ENCODE measurements at places on chromosomes 3 and 15.

GRCh38 chr3:58474967-58475578 lies 16.8 kb upstream of the KCTD6 start:
- no peak for DNase-seq

GRCh38 chr3:17307482-17307881 lies 422.7 kb downstream of the PLCL2 start:
- no peak for DNase-seq

GRCh38 chr3:55074796-55075195 lies 146.9 kb upstream of the LRTM1 start:
- no peak for DNase-seq

- DNase-seq = no peak
These were observed 27.8 kb downstream of the KLHL6 start for GRCh38 chr3:183527428-183528379.

DNA sequence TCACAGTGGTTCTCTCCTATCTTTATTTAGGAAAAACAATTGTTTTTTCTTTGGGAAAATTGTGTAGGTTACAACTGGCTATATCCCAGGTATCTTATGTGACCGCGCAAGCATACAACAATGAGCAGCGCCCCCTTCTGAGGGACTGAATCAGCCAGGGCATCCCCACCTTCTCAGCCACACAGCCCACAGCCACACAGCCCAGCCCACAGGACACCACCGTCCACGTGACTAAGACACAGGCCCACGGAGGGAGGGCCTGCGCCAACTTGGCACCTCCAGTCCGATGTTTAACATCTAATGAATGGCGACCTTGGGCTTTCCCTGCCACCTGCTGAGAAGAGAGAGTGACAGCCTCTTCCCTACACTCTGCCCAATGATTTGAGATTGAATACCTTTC lies 68.1 kb downstream of the ATP10A start:
- no peak for DNase-seq

DNA sequence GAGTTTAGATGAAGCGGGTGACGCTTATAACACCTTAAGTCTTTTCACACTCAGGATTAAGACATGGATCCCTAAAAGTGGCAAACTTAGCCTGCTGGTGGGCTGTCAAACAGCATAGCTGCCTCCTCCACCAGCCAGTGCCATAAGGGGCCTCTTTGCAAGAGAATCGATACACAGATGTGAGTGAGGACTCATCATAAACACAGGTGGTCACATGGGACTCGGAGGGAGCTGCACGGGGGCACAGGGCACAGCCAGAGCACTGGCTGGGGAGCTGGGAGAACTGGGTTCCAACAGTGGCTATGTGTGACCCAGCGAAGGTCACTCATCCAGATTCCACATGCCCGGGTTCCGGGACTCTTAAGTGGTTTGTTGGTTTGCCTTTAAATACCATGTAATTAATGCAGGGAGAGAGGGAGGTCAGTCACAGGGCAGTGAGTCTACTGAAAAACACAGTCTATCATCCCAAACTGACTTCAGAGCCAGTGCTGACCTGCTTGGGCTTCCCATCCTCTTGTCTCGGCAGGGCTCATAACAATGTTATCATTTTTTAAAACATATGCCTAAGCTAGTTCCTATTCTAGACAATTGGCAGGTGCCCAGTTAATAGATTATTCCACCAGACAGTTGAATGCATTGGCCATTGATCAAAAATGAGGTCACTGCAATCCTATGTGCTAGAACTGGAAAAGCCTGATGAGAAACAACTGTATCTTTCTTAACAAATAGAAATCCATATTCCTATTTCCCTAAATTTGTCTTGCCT lies 51.8 kb downstream of the SLC12A8 start:
- DNase-seq = peak; percentile 55

- no peak for DNase-seq
These were observed 67.3 kb downstream of the P2RY1 start for GRCh38 chr3:152902141-152902669.

- DNase-seq = no peak
These were observed 149.1 kb downstream of the SEMA6D start for GRCh38 chr15:47866446-47866845.

GRCh38 chr3:71862371-71863140 lies 77.6 kb upstream of the PROK2 start:
- DNase-seq = peak; percentile 68

GRCh38 chr15:45205192-45205591 lies 17.4 kb upstream of the SHF start:
- peak; percentile 64 for DNase-seq

DNA sequence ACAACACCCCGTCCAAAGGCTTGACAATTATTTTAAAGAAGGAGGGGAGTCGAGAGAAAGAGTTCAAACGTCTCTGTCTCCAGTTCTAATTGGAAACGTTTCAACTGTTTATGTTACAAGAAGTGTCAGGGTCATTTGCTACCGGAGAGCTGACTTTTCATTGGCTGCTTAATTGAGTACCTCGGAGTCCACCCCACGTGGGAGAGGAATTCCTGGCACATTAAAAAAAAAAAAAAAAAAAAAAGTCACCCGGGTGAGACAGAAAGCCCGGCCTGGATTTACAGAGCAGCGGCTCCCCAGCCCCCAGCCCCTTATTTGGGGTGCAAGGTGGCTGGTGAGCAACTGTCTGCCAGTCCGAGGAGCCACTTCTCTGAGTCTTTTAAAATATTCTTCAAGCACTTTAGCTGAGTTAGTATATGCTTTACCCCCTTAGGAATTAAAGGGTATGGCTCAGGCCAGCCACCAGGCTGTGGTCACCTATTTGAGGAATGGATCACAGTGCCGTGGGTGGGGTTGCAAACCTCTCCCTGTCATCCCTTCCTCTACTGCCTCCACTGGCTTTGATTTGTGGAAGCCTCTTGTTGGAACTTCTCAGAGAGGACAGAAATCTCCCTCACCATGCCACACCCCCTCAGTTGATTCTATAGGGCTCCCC lies 3.9 kb upstream of the TLE3 start:
- peak; percentile 98 for DNase-seq

- no peak for DNase-seq
These were observed 191.1 kb downstream of the PLCH1 start for GRCh38 chr3:155553780-155554179.

GRCh38 chr3:192820161-192820560 lies 92.8 kb upstream of the FGF12 start:
- DNase-seq = no peak

GRCh38 chr15:29099131-29099880 lies 170.3 kb downstream of the NSMCE3 start:
- no peak for DNase-seq

DNA sequence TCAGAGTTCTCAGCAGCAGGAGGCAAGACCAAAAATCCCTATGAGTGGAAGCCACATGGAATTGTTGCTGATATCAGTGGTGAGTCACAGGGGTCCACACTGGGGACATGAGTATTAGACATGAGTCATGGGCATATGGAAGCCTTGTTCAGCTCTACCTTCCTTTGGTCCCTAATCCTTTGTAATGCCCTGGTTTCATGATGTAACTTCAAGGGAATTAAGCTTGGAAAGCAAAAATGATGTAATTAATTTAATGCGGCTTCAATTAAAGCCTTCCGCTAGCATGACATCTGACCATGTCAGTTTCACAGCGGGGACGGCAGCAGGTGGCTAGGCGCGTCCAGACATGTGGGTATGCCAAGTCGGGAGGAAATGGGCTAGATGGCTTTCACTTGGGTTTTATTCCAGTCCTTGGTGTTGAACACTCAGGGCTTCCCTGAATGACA lies 176.1 kb upstream of the RGMA start:
- peak; percentile 90 for DNase-seq

Measured in fibroblast of skin of right biceps (primary cell).